Sciatic nerve (tissue), 2 donors: ENCODE measurements at places on chromosomes 3 and 15.

DNA sequence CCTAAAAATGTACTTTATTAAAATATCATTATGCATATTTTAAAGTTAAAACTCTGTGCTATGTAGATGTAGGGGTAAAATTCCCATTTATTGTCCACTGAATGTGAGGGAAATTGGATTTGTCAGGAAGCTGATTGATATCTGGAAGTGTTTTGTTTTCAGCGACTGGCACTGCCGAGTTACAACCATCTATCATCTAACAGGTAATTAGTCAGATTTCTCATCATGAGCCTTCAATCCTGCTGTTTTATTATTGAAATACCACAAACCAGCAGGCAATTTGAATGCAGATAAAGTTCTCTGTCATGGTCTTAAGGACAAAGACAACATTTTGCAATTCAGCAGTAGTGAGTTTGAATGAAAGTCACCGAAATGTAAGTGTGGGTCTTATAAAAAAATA, 40.5 kb downstream of the ZIC1 start:
- DNase-seq = no peak

DNA sequence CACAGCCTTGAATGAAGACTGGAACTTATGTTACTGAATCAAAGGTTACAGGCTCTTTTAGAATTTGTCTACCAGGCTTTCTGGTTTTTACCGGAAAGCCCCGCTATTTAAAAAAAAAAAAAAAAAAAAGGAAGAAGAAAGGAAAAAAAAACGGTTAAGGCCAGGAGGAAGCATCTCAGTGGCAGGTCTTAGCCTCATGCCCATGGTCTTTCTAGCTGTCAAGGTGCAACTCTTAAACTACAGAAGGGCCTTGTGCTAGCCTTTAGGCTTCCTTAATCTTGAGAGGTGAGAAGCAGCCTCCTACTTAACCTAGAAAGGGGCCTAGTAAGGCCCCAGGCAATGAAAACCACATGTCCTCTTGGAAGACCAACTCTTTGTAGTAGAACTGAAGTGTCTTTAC, 77.5 kb downstream of the TBC1D5 start:
- DNase-seq = no peak

- DNase-seq = no peak
Measured at GRCh38 chr3:109923431-109923830, 586.1 kb upstream of the DPPA4 start.

DNA sequence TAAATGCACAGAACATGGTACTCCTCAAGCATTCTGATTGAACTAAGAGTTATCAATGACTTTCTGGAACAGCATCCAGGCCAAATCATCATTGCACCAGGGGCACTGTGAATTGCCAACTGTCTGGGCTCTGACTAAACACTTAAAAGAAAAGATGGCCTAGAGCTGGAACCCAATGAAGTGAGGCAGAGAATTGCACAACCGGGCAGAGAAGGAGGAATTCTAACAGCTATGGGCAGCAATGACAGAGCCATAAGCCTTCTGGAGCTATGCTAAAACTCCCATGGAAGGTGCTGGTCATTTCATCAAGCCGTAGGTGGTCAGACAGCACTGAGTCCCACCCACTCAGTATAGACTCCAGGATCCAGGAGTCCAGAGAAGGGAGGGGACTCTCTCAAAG, 48.1 kb upstream of the OXTR start:
- no peak for DNase-seq

DNA sequence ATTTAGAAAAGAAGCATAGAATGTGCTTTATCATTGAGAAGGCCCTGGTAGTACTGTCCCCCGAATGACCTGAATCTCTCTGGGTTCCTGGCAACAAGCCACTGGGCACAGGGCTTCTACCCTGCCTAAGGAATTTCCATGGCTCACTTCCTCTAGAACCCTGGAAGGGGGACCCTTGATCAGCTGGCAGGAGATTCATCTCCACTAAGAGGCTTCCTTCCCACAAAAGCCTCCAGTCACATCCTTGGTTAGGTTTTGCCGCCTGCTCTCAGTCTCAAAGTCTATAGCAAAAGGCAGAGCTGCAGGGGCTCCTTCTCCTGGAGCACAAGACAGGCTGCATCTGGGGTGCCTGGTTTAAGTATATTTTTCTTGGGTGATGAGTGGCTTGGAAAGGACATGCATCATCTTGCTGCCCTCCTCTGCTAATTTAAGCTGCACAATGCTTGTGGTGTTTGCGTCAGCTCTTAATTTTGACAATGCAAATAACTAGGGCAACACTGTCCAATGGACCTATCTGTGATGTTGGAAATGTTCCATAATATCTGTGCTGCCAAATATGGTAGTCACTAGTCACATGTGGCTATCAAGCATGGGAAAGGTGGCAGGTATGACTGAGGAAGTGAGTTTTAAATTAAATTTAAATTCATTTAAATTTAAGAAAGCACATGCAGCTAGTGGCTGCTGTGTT, 33.4 kb upstream of the RARRES1 start:
- no peak for DNase-seq

DNA sequence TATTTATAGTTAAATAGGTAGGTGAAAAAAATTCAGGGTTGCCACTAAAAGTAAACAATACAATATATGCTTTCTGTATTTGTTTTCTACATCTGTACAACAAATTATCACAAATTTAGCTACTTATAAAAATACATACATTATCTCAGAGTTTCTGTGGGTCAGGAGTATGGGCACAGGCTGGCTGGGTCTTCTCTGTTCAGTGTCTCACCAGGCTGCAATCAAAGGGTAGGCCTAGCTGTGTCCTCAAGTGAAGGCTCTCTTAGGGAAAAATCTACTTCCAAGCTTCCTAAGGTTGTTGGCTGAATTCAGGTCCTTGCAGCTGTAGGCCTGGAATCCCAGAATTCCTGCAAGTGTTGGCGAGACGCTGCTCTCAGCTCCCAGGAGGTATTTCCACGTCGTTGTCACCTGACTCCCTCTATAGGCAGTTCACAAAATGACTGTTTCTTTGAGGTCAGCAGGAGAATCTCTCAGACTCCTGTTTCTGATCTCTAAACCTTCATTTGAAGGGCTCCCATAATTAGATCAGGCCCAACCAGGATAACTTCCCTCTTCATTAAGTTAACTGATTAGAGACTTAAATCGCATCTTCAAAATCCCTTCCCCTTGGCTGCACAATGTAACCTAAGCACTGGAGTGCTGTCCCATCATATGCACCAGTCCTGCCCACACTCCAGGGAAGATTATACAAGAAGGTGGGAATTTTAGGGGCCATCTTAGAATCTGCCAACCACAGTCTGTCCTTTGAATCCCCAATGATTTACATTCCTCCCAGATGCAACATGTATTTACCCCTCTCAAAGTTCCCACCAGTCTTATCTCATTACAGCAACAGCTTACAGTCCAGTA, 296.6 kb downstream of the SUCLG2 start:
- no peak for DNase-seq

DNA sequence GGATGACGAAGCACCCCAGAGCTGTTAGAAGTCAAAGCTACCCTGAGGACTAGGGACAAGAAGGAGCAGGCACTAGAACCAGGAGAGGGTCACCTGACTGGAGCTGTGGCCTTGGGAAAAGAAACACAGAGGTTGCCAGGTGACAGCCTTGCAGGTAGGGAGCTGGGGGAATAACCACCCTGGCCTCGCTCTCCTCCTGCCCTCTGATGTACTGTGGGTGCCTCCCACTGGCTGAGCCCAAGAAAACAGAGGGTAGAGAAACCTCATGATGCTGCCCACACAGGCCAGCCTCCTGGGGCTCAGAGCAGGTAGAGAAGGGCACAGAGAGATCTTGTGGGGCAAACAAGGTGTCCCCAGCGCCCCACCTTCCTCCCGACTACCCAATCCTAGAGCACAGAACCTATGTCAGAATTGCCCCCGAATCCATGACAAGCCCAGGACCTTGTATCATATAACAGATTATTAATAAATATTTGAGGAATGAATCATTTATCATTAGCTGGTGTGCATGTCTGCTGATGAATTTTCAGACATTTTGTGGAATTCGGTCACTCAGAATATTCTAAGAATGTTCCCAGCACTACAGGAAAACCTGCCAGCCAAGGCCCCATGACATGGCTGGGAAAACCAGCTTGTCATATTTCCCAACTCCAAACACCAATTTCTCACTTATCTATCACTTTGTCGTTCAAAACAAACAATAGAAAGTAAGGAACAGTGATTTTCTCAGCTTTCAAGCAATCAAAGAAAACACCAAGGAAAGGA, 59.8 kb upstream of the MEX3B start:
- DNase-seq = no peak

DNA sequence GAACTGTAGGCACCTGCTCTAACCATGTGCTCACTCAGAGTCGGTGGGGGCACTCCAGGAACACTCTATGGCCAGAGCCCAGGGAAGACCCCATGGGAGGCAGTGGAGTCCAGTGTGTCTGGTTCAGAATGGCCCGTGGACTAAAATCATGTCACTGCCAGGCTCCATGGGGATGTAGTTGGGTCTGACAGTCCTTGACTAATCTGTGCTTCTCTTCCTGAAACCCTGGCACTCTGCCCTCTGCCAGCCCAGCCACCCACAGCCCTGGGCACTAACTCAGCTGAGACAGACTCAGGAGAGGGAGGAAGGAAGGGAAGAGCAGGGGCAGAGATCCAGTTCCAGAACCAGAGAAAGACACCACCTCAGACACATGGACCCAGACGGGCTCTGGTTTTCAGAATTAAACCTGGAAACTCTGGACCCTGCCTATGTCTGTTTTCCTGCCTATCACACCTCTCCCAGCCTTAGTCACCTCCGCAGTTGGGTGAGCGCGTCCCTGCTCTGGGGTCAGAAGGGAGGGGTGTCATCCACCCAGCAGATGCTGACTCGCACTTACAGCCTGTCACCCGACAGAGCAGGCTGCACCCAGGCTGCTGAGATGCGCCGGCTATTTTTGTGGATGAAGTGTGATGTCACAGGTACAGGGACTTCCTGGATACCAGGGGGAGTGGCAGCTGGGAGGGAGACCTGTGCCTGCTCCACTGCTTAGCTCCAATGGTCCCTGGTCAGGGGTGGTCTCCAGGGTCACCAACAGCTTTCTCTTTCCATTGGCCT, 56.8 kb upstream of the INSYN1 start:
- no peak for DNase-seq

DNA sequence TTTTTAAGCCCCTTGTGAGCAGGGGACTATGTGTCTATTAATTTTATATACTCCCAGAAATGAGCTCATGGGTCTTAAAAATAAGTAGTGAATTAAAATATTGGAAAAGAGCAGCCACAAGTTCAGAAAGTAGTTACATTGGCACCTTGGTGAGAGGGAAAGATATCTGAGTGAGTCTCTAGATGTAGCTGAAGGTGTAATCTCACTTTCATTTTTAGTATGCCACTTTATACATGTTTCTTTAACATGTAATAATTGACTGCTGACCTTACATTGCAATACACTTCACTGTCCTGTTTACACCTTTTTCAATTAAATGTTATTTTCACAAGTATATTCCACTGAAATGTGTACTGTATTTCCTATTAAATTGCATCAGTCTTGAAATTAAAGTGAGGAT, 12.1 kb upstream of the PAK6 start:
- DNase-seq = no peak

DNA sequence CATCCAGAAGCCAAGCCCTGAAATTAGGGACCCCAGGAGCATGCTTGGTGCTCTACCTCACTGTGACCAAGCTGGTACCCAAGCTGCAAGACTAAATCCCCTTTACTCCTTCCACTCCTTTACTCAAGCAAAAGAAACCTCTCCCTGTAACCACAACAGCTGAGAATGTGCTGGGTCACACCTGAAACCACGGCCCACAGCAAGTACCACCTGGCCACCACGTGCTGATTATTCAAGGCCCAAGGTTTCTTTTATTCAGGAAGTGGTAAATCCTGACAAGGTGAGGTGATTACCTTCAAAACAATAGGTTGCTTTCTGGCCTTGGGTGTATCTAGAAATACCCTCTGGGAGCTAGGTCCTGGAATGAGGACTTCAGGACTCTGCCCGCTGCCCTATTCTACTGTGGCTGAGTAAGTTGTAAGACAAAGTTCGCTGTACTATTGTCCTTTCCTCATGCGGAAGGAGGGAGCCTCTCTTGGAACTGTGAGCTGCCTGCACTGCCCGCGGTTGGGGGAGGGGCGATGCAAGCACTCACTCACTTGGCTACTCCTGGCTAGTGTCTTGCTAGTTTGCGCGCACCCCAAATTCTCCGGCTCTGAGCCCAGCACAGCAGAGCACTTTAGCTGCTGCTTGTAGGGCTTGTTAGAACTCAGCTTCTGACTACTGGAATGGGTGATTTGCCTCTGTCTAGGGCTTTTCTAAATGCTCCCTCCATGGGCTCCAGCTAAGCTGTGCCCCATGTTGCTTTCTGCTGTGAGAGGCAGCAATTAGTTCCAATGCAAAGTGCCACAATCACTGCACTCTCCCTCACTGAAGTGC, 487.1 kb upstream of the CNTN3 start:
- DNase-seq = no peak
